ENCODE measurements at places on chromosomes 3 and 15. TPM values are rescaled to one million over a fixed set of nuclear protein-coding genes. Genes with fewer than 3 reads are reported as not detected.

DNA sequence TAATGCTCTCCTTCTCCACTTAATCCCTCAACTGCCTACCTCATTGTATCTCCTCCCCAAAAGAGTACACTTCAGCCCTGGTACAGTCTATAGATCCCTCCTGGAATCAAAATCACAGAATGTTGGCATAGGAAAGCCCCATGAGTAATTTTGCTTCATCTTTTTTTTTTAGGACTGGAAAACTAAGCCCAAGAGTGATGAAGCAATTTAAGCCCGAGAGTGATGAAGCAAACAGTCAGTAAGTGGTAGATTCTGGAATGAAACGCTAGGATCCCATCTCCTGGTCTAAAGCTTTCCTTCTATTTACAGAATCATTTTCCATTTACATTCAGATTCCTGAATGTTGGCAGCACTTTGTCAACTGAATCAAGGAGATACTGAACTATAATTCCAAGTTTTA, 29.8 kb upstream of the PLAAT1 start:
- no peak for DNase-seq

DNA sequence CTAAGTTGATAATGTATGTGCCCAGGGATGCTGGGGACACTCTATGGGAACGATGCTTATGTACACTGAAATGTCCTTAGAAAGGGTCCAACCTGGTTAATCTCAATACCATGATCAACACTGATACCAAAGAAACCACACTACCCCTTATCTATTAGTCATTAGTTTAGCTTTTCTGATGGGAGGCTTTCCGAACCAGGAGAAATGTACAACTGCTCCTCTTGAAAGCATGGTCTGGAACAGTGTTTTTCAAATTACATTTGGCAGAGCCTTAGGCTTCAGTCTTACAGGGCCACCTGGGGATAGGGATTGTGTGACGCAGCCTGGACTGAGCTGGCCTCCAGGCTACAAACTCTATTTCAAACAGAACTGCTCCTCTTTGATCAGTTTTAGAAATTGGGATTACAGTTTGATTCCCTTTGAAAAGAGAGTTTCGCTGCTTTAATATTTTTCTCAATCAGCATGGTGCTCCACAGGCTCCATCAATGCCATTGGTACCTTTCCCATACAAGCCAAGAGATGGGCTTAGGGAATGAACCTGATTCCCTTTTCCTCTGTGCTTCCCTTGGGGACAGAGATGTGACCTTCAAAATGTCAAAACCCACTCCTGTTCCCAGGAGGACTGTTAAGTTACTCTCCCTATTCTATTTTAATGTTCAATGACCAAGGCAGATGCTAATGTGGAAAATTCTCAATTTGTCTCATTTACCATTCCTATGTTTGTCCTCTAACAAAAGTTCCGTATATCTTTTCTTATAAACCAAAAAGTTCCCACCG, 296.0 kb upstream of the ADAMTS9 start:
- no peak for DNase-seq

DNA sequence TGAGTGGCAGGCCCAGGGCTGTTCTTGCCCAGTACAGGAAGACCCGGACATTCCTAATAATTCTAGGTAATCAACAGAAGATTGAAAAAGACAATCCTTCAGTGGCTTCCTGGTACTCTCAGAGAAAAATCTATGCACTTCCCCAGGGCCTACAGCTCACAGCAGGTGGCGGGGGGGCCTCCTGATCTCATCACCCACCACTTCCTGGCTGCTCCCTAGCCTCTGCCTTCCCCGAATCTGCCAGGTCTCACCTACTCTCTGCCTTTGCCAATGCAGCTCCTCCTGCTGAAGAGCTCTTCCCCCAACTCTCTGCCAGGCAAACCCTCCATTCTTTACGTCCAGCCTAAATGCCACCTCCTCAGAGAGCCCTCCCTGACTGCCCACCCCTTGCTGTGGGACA, 37.5 kb downstream of the EHD4 start:
- DNase-seq, result no peak

DNA sequence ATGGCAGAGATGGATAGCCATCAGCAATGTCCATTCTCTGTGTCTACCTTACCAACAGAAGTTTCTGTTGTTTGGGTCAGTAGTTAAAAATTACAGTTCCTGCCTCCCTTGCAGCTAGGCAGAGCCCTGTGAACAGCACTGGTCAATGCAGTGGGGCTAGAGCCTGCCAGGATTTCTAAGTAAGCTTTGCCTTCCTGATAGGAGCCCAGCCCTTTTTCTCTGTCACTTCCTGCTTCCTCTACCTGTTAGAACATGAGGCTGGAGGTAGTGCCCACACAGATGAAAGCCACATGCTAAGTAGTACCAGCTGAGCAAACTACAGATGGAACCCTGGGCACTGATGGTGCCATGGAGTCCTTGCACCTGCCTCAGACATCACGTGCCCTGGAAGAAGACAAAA, 45.0 kb downstream of the MGLL start:
- no peak for DNase-seq

KLHL6 gene
- 0.15 TPM for total RNA-seq

GRCh38 chr3:183554377-183554776, 1.1 kb downstream of the KLHL6 start:
- no peak for DNase-seq

CCR5 gene
- not detected for total RNA-seq

DNA sequence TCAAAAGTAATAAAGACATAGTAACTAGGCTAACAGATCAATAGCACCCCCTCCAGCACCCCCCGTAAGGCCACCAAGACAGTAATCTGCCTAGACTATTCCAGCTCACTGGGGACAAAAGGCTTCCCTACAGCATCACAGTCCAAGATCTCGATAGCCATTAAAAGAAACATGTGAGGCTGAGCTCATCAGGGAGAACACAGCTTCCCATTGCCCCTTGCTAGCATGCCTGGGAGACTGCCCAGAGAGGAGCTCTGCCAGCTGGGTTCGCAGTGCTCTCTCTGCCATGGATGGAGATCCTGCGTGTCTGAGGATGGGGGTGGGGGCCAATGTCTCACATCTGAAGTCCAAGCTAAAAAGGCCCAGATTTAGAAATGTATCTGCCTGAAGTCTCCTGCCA, 17.8 kb downstream of the LRIG1 start:
- DNase-seq, result no peak

Measured in HCT116 (cell line).